ENCODE measurements at places on chromosomes 3 and 15.
A peak's percentile ranks its signal among the peaks of the same experiment; 100 is the strongest.

- DNase-seq = no peak
These were observed 8.6 kb upstream of the CSK start for GRCh38 chr15:74773329-74773728.

GRCh38 chr15:74242441-74243185 is 6.5 kb downstream of the CCDC33 start:
- no peak for DNase-seq

GRCh38 chr15:93072411-93073394 is 16.3 kb downstream of the RGMA start:
- DNase-seq = peak; percentile 91

DNA sequence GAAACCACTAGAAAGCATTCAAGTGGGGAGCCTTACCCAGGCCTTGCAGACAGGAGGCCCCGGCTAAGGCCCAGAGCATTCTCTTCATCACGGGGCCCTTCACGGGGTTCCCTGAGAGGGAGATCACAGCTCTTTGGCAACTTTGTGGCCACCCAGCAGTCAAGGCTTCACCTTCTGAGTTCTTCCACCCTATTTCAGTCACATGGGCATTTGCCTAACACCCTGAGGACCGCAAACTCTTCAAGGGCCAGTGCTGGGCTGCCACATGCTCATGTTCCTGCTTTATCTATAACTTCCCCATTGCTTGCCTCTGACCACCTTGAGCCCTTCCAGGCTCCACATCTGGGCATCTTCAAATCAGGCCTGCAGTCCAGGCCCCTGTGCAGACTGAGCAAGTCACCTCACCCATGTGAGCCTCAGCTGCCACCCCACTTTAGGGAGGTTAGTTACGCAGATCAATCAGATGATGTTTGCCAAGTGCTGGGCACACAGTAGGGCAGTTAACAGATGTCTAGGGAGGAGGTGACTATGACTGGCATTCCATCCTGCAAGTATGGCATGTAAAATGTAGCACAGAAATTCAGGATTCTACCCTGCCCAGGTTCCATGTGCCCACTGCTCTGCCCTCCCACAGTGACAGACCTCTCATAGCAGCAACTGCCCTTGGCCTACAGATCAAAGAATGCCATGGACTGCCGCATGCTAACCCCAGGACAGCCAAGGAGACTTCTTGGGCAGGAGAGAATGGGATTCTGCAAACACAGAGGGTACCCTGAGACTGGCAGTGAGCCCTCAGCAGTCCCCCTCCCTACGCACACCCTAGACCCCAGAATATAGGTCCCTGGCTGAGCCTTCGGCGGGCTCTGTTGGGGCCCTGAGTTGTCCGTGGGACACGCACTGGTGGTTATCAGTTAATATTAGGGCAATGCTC is 37.6 kb upstream of the ZNF710 start:
- DNase-seq = peak; percentile 51
